Chondrocyte (in vitro differentiated cells): ENCODE measurements at places on chromosomes 16 and 17. TPM values are rescaled to one million over a fixed set of nuclear protein-coding genes. Genes with fewer than 3 reads are reported as not detected.

HS3ST3A1 gene
- total RNA-seq, result 8.8 to 11.5 TPM (median 10.6 TPM) in 3 replicates

TSPOAP1 gene
- 1.3 to 2.0 TPM in 2 of 3 replicates, not detected in the other for total RNA-seq

EZH1 gene
- 22.2 to 25.6 TPM (median 22.4 TPM) in 3 replicates for total RNA-seq

TUBB3 gene
- total RNA-seq, result 97.1 to 117 TPM (median 104 TPM) in 3 replicates

PRAC1 gene
- total RNA-seq, result not detected in 3 replicates

MAPT gene
- total RNA-seq, result 2.9 to 6.1 TPM (median 4.5 TPM) in 3 replicates

GRCh38 chr16:79449067-79449769, 151.3 kb downstream of the MAF start:
- DNase-seq, result no peak

DNA sequence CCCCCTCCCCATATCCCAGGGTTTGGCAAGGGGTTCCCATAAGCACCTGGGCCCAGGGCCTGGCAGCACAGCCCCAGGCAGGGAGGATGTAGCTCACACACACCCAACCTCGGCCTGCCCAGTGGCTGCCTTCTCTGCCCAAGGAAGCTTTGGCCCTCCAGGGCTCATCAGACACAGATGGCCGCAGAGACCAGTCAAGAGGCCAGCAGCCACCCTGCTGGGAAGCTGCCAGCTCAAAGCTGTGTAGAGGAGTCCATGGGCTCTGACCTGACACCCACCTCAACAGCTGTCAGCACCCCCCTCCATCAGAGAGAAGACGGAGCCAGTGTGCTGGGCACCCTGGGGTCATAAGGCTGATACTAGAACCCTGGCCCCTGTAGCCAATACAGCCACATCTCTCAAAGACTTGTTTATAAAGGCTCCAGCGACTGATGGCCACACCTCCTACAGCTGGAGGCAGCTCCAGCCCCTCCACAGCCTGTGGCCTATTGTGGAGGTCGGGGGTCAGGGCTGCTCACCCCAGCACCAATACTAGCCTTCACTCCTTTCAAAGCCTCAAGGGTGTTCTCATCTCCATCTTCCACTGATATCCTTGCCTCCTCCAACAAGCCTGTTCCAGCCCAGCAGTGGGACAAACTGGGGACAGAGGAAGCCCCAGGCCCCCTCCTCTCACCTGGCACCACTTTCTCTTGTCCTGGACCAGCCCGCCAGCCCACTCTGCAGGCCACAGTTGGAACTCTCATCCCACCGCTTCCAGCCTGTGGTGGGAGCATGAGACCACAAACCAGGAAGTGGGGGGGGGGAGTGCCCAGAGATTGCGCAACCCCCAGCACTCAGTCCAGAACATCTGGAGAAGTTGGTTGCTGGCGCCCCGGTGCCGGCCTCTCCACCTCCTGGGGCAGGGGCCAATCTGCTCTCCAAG, 2.2 kb upstream of the MPG start:
- DNase-seq, result no peak

GRCh38 chr16:5459863-5460262, 362.3 kb upstream of the EEF2KMT start:
- DNase-seq, result no peak

GRCh38 chr16:55256412-55257016, 67.5 kb upstream of the IRX6 start:
- no peak for DNase-seq

GRCh38 chr16:56649820-56650219, 1.9 kb upstream of the MT1B start:
- no peak for DNase-seq

GRCh38 chr17:83080579-83080857, 1.1 kb downstream of the METRNL start:
- DNase-seq, result no peak

GRCh38 chr17:76529224-76530094, 8.1 kb downstream of the CYGB start:
- DNase-seq, result no peak

- DNase-seq, result no peak
These were observed 10.7 kb downstream of the GFOD2 start for GRCh38 chr16:67708368-67708771.

DNA sequence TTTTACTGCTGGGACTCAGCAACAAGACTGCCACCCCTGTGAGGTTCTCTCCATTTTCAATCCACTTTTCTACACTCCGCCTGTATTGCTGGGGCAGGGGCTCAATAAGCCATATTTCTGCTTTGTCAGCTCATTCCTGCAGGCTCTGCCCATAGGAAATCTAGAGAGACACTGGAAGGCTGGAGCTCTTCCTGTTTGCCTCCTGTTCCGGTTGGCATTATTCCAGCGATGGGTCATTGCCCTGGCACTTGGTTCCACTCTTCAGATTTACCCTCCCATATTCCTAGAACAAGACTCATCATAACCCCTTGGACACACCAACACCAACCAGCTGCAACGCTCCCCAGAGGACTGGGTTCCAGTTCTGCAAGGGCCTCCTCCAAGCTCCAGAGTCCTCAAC, 210.4 kb downstream of the CA10 start:
- DNase-seq, result no peak

DNA sequence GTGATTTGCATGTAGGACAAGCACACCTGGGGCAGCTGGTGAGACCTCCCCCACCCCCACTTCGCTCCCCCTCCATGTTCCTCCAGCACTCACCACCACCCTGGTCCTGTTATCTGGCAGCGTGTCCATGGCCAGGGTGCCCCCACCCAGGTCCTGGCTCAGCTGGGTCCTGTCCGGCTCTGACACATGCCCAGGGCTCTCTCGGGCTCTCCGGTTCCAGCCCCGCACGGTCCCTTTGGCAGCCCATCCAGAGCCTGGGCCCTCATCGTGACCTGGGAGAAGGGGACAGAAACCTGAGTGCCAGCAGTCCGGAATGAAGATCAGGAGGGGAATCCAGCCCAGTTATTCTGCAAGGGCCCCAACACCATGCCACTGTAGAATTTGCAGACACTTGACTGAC, 11.9 kb downstream of the PLXDC1 start:
- DNase-seq, result no peak
